ENCODE measurements at places on chromosomes 2 and 18. TPM values are rescaled to one million over a fixed set of nuclear protein-coding genes. Genes with fewer than 3 reads are reported as not detected.

Gene UCN
- 0.64 TPM for total RNA-seq

GRCh38 chr2:218508299-218508698 lies 59.9 kb downstream of the USP37 start:
- DNase-seq, result no peak

GRCh38 chr2:223725986-223726970 lies 111.1 kb downstream of the AP1S3 start:
- DNase-seq, result no peak

GRCh38 chr18:55245211-55245614 lies 286.0 kb upstream of the CCDC68 start:
- DNase-seq, result no peak

Gene SYT4
- 2.3 TPM for total RNA-seq

All from A673 (cell line).